ENCODE measurements at places on chromosomes 6 and 20.

GRCh38 chr6:132198040-132198439 is 203.2 kb downstream of the MOXD1 start:
- no peak for DNase-seq

- DNase-seq, result no peak
These were observed 96.6 kb downstream of the YTHDF1 start for GRCh38 chr20:63119121-63119962.

DNA sequence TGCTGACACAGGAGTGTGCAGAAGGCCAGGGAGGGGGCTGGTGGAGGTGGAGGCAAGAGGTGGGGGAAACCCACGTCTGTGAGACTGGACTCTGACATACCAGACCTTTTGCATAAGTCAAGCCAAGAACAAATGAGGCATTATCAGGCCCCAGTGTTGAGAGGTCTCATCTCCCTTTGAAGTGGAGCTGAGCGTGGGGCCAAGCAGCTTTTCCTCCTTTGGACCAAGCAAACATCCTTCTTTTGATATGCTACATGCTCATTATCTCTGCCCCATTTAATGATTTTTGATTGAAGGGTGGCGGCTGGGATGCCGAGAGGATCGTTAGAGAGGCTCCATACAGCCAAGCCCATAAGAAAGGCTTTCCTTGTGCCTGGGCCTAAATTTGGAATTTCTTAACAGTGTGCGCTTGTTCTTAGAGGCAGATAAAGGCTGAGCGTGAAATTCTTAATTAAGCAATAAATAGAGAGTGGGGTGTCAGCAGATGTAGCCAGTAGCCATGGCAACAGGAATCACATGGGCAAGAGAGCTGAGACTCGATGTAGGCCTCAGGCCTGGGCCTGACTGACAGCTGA is 244.5 kb downstream of the PKHD1 start:
- DNase-seq, result no peak

DNA sequence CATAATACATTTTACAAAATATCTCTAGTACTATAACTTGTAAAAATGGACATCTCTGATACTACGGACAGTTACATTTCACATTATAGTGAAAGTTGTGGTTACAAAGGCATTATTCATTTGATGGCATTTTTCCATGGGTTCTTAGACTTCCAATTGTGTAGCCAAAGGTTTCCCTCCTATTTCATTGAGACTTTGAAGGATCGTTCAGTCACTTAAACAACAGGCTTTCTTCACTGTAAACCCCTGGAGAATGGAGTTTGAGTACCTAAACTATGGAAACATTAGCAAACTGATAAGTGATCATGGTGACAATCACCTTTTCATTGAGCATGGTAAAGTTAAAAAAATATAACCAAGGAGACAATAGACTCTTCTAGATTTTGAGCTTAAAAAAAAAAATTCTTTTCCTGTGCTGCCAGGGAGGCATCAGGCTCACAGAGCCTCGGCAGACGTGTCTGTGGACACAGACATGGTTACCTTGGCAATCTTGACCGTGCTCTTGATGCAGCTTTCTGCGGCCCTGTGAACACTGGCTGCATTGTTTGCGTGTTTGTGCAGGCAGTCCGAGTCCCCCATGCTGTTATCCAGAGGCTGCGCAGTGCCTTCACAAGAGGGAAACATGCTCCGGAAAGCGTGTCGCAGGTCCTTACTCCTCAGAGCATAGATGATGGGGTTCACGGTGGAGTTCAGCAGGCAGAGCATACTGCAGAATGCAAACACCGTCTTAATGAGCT is 22.6 kb downstream of the CNR1 start:
- no peak for DNase-seq

- DNase-seq, result no peak
These were observed 612.3 kb upstream of the BTBD3 start for GRCh38 chr20:11305406-11305805.

GRCh38 chr6:146598772-146599405 is at the start of gene ADGB:
Gene ADGB (plus strand): TSS chr6:146598972. CDS start chr6:146599041, 69 bp downstream.
- no peak for DNase-seq

- no peak for DNase-seq
These were observed 9.5 kb downstream of the MYL9 start for GRCh38 chr20:36550790-36551299.

DNA sequence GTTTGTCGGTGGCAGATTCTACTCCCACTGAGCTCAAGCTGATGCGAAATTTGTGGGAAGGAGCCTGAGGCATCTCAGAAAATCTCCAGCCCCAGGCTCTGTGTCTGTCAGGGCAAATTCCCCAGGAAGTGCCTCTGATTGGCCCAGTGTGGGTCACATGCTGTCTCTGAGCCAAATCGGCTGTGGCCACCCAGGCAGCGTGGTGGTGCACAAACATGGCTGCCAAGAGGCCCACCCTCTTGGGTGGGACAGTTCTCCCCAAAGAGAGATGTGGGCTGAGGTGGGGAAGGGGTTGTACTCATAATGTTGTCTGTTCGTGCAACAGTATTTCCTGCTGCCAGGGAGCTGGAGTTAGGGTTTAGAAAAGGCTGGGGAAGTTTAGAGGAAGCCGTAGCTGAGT is 130.6 kb downstream of the BMP7 start:
- no peak for DNase-seq

DNA sequence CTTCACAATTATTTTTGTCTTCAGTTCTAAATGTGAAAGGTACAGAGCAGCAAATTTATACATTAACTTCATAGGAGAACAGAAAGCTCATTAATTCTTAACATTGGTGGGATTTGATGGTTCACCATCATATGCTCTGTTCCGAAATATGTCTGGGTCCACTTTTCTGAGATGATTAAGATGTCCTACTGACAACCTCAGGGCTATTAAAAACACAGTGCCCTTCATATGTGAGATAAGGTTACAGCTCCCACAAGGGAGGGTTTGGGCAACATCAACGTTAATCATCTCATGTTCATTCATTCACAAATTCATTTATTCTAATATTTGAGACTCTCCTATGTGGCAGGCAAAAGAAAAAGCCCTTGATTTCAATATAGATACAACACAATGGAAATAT is 91.2 kb downstream of the ELOVL5 start:
- DNase-seq, result no peak

- DNase-seq, result no peak
These were observed 62.2 kb upstream of the BMP2 start for GRCh38 chr20:6705106-6705766.

- DNase-seq, result no peak
These were observed 35.7 kb downstream of the TFAP2C start for GRCh38 chr20:56664796-56665195.

DNA sequence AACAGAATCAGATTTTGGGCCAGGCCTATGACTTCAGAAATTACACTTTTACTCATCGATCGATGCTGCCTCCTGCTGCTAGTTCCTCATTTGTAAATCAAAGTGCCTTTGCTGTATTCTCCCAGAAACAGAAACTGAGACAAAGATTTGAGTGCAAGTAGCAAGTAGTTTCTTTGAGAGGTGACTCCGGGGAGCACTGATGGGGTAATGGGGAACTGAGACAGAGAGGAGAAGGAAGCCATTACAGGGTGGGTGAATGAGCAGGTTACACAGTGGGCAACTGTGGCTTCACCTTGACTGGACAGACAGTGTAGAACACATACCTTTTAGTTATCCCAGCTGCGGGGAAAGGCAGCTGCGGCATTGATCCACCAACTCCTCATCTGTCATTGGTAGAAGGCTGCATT is 9.7 kb upstream of the CD40 start:
- DNase-seq, result no peak

DNA sequence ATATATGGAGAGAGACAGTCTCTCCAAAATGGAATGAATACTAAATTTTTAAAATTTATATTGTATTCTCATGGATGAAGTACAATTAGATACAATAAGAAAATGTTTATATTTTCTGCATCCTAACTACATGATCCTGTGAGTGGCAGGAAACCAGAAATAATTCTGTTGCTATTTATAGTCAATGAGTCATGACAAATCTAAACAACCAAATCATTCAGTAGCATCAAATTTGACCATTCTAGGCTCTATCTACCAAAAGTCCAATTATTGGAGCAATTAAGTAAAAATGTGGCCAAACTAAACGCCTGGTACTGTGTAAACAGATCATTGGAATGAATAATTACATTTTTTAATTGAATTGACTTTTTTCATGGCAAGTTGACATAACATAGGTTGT is 959.8 kb downstream of the EPHA7 start:
- no peak for DNase-seq

DNA sequence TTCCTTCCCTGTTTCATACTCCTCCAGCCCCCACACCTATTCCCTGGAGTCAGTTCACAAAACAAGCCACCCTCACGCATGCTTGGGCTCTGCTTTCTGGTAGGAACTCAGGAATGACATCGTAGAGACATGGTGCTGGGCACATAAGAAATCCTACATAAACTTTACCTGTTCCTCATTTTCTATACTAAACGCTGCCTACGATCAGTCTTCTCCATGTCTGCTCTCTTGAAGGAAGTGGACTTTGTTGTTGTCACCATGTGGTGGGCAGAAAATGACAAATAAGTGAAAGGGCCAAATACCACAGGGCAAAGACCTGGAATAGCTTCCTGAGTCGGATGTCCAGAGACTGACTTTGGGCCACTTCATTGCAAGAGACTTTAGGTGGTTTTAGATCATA is 10.1 kb downstream of the MYLK4 start:
- no peak for DNase-seq

GRCh38 chr6:149236589-149236988 is 80.9 kb upstream of the TAB2 start:
- no peak for DNase-seq

- no peak for DNase-seq
These were observed 68.3 kb downstream of the CNBD2 start for GRCh38 chr20:36036688-36037087.

GRCh38 chr6:148947621-148948444 is 201.0 kb downstream of the UST start:
- peak; percentile 79 for DNase-seq

DNA sequence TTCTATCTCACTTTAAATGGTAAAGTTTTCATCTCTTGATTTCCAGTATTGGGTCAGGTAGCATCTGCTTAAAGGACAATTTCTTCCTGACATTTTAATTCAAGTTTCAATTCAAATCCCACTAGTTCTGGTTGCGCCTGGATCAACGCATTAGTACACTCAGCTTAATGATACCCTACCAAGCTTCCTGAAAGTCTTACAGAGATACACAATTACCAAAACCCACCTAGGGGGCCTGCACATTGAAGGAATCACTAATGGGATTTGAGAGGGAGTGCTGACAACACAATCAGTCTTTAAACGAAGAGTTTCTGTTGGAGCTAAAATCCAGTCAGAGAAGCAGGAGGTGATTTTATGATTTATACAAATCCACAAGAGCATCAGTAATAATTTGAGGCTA is 293.0 kb downstream of the PHF3 start:
- no peak for DNase-seq

- no peak for DNase-seq
These were observed 72.7 kb downstream of the PRDM1 start for GRCh38 chr6:106158816-106159215.

GRCh38 chr6:28160233-28160632 is 18.6 kb downstream of the ZKSCAN8 start:
- DNase-seq, result no peak

- DNase-seq, result no peak
These were observed 618.9 kb upstream of the GJE1 start for GRCh38 chr6:141513830-141514229.

GRCh38 chr20:34907616-34908469 is 31.4 kb downstream of the ACSS2 start:
- no peak for DNase-seq

DNA sequence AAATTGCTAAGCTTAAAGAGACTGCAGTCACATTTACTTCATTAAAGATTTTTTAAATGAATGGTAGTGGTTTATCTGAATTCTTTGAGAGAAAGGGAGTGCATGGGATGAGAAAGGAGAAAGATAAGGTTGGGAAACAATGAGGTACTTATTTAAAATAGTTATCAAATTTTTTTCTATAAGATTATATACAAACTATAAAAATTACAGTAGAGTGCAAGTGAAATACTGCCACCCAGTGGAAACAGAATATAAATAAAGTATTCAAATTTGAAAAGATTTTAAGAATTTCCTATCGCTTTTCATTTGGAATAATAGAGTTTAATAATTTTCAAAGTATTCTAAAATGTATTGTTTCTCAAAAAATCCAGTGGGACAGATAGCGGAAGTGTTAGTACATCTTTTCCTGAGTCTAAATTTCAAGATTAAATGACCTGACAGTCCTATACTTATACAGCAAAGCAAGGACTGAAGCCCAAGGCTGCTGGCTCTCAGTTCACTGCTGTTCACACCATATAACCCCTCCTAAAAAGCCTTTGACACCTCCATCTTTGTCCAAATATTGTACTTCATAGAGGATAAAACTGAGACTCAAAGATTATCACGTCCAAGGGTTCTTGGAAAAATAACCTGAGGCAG is 31.1 kb downstream of the EPM2A start:
- DNase-seq, result no peak

GRCh38 chr20:44736170-44737021 is 9.3 kb upstream of the KCNK15 start:
- DNase-seq, result no peak

DNA sequence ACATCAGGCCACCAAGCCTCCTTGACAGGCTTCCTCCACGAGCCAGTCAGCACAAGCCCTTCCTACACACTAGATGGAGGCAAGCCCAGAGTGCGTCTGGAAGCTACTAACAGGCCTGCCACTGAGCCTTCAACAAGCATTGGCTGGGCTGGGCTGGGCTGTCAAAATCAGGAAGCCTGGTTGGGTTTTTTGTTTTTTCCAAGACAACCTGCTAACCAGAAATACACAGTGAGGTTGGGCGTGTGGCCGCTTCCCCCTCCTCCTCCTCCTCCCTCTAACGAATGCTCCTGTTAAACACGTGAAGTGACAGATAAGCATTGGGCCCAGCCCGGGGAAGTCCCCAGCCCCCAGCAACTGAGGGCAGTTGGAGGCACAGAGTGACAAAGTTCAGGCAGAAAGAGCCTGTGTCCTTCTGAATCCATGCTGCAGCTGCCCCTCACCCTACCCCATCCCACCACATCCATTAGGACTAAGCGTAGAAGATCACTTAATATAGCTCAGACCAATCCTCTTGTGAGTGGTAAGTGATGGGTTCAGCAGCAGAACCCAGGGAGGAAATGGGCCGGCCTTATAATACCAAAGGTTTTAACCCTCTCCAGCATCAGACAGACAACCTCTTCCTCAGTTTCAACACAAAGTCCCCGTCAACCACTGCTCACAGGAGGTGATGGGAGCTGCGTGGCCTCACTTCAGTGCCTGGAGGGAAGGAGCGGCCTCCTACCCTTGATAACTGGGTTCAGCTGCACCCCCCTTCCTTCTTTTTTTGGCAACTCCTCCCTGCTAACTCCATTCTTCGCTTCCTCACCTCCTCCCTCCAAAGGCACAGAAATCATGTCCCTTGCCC is 1.1 kb downstream of the NFATC2 start:
- DNase-seq, result peak; percentile 71

DNA sequence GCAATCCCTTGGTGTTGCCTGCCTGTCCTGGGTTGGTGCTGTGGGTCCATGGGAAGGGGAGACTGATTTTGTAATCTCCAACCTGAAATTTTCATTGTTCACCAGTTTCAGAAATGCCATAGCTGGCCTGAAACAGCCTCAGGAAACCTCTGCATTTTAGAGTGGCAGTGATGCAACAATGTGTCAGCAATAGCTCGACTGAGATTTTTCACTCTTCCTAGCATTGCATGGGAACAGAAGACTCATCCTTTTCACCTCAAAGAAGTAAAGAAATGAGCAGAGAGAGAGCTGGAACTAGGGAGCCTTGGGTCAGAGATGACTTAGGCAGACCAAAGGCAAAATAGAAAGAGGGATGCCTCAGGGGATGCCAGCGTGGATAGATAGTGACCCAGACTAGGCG is 23.7 kb upstream of the TMEM14A start:
- no peak for DNase-seq

GRCh38 chr6:137213813-137214212 is 5.4 kb downstream of the IFNGR1 start:
- DNase-seq, result no peak

GRCh38 chr6:47447722-47448121 is 29.9 kb upstream of the CD2AP start:
- DNase-seq, result no peak
